ENCODE measurements at places on chromosomes 1 and 21.

DNA sequence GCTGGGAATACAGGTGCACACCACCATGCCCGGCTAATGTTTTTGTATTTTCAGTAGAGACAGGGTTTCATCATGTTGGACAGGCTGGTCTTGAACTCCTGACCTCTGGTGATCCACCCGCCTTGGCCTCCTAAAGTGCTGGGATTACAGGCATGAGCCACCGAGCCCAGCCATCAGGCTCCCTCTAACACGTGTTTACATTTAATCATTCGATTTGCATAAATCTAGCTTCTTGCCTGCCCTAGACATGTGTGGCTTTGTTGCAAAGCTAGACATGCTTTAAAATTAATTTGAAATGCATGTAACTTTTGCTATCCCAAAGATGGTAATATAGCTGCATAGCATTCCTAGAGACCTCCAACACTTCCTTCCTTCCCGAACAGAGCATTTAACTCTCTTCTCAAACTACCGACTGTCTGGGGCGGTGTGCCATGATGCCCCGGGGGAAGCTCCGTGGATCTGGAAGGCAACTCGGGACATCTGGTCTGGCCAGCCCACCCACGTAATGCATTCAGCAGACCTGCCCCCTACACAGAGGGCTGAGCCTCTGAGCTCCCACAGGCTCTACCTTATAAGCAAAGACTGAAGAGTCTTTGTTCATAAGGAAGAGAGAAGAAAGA is 34.6 kb upstream of the NID1 start:
- no peak for DNase-seq

DNA sequence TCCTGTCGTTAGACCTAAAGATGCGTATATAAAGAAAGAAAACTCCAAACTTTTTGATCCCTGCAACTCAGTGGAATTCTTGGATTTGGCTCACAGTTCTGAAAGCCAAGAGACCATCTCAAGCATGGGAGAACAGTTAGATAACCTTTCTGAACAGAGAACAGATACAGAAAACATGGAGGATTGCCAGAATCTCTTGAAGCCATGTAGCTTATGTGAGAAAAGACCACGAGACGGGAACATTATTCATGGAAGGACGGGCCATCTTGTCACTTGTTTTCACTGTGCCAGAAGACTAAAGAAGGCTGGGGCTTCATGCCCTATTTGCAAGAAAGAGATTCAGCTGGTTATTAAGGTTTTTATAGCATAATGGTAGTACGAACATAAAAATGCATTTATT is 33.1 kb downstream of the MDM4 start:
- no peak for DNase-seq

DNA sequence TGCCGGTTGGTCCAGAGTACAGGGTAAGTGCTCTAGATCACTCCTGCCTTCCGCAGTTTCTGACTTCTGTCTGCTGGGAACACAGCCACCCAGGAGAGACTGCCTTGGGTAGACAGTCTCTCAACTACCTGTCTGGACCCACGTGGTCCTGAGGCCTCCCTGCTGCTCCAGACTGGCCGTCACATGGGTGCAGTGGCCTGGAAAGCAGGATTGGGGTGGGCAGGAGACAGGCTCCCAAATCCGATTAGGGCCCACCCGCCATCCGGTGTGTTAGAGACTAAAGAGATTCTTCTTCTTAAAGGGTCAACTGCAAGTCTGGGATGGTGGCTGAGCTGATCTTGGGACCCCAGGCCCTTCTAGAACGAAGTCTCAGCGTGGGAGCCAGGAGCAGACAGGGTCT is 105.5 kb downstream of the EBNA1BP2 start:
- DNase-seq: no peak

GRCh38 chr1:162035241-162035640 is 11.6 kb upstream of the OLFML2B start:
- no peak for DNase-seq

GRCh38 chr1:237684236-237684635 is 206.5 kb downstream of the ZP4 start:
- DNase-seq: no peak

DNA sequence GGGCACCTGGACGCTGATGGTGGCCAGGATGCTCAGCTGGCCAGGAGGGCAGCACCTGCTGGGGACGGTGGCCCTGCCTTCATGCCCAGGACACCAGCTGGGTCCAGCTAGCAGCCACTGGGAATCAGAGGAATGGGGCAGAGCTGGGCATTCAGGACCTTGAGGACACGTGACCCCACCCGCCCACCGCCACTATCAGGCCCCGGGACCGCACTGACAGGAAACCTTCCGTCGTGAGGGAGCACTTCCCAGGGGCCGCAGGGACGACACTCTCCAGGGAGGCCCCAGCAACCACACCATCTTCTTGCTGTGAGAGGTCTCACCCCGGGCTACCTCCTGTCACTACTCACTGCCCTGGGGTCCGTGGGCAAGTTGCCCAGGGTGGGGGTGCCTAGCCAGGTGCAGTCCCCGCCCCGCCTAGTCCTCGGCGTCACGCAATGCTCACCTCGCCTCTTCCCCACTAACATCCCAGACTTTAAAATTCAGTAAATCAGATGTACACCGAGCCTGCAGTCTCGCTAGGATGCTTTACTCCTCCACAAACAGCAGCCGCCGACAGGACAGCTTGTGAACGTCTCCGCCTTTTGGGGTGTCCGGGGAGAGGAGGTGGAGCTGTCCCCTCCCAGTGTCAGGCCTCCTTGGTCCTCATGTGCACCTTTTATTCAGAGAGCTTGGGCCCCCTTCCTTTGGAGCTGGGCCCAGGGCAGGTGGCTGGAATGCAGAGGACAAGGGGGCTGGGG is 4.9 kb downstream of the VWA1 start:
- no peak for DNase-seq

Data from globus pallidus (tissue), 1 donor.